SK-MEL-5 (cell line): ENCODE measurements at places on chromosomes 7 and 10.
A peak's percentile ranks its signal among the peaks of the same experiment; 100 is the strongest.

DNA sequence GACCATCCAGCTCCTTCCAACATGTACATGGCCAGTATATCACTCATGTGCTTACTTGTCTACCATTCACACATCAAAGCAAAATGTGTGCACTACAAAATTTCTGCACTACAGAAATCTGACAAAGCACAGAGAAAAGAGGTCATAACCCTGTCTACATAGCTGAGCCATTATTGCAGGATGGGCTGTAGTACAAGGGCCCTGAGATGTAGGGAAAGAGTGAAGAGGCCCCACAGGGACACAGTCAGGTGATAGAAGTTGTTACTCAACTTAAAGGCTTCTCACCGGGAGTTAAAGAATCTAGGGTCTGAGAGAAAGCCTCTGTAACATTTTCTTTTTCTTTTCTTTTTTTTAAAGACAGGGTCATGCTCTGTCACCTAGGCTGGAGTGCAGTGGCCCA, 17.5 kb downstream of the AVPI1 start:
- DNase-seq, result no peak

GRCh38 chr7:38211940-38212339, 33.9 kb downstream of the STARD3NL start:
- DNase-seq, result no peak

- DNase-seq, result no peak
These were observed 42.8 kb upstream of the ZNF32 start for GRCh38 chr10:43691485-43691884.

GRCh38 chr10:97096261-97097083, 89.3 kb downstream of the SLIT1 start:
- no peak for DNase-seq

GRCh38 chr7:151715666-151716315, 161.1 kb downstream of the PRKAG2 start:
- no peak for DNase-seq

- DNase-seq, result no peak
These were observed 29.2 kb downstream of the DLD start for GRCh38 chr7:107920048-107920772.

- no peak for DNase-seq
These were observed 139.5 kb downstream of the SRPK2 start for GRCh38 chr7:105249216-105249615.

DNA sequence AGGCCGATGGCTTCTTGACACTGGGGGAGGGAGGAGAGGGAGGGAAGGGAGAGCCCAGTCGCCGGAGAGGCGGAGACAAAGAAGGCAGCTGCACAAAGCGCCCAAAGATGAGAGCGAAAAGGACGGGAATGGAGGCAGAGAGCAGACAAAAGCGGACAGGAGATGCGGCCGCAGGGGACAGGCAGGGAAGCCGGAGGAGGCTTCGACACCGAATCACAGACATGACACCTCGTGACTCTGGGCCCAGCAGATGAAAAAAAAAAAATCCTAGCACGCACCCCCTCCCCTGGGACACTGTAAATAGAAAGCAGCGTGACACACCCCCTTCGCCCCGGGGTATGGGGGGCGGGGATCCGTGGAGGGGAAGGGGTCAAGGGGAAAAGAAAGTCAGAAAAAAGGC, 976 bp downstream of the NAT16 start:
- peak; percentile 78 for DNase-seq

GRCh38 chr10:75195035-75195763, 15.4 kb upstream of the VDAC2 start:
- peak; percentile 49 for DNase-seq

DNA sequence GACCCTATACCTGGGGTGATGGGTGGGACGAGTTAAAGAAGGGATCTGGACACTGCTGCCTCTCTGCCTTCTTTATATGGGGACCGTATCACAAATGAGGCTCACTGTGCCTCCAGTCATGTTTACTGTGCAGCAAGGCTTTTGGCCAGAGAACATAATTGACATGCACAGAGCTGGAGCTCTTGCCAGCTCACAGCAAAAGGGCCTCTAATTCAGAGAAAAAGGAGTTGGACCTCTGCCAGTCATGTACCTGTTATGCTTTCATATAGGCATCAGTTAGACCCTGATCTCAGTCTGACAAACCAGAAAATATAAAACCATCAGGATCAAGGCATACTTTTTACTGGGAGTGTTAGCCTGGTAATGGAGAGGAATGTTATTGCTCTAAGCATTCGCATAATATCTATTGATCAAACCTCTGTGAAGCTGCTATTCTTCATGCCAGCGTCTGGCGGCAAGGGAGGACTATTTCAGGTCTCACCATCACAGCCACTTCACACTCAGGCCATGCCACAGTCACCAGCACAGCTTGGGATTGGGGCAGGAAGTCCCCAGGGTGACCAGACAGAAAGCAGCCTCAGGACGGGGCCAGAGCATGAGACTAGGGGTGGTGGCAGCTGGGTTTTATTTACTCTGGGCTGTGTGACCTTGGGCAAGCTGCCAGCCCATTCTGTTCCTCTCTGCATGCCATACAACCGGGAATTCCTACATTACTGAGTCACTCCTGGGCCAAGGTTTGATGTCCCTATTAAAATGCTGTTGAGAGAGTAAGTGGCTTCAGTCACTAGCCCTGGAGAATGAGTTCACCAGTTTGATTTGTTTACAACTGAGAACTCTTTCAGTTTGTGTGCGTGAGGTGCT, 90.1 kb downstream of the NPSR1 start:
- peak; percentile 30 for DNase-seq

DNA sequence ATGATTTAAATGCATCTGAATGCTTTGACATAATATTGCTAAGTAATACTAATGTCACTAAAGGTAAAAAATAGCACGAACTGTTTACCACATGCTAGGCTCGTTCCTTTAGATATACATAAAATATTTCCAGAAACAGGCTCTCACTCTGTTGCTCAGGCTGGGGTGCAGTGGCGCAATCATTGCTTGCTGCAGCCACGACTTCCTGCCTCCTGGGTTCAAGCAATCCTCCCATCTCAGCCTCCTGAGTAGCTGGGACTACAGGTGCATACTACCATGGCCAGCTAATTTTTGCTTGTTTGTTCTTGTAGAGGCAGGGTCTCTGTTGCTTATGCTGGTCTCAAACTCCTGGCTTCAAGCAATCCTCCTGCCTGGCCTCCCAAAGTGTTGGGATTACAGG, 183.3 kb downstream of the SGMS1 start:
- no peak for DNase-seq

DNA sequence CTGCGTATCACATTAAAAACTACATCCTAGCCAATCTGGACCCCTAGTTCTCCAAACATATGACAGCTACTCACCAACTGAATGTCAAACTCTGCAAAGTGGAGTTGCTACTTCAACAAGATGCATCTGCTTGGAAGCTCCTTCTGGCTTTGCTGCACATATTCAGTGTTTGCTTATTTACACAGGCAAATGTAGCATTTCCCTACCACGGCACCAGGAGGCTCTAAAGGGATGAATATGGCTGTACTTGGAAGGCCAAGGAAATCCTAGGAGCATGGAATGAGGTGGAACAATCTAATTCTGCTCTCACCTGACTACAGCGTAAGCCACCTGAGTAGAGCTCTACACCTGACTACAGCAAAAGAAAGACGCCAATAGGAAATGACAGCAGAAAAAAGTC, 39.7 kb downstream of the MTPAP start:
- no peak for DNase-seq

DNA sequence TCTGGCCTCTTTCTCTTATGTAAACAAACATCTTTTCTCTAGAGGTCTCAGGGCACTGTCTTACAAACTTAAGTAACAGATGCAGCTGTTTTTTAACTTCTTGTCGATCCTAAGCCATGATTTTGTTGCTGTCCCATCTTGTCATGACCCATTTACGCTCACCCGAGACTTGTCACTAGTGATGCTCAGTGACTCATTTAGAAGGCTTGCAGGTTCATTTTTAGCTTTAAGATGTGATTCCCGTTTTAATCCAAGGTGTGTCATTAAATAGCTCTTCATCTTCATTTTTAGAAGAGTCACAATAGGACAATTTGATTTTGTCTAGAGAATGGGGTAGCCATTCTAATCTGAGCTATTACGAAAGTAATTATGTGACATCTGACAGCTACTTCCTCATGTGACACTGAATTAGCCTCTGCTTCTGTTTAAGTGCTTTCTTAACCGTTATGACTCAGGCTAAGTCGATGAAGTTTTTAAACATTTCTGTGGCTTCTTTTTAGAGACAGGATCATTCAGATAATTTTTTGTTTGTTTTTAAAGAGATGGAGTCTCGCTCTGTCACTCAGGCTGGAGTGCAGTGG, 42.7 kb downstream of the SPDYE5 start:
- DNase-seq, result peak; percentile 64

- DNase-seq, result no peak
These were observed 91.6 kb downstream of the WDR37 start for GRCh38 chr10:1147810-1148209.

DNA sequence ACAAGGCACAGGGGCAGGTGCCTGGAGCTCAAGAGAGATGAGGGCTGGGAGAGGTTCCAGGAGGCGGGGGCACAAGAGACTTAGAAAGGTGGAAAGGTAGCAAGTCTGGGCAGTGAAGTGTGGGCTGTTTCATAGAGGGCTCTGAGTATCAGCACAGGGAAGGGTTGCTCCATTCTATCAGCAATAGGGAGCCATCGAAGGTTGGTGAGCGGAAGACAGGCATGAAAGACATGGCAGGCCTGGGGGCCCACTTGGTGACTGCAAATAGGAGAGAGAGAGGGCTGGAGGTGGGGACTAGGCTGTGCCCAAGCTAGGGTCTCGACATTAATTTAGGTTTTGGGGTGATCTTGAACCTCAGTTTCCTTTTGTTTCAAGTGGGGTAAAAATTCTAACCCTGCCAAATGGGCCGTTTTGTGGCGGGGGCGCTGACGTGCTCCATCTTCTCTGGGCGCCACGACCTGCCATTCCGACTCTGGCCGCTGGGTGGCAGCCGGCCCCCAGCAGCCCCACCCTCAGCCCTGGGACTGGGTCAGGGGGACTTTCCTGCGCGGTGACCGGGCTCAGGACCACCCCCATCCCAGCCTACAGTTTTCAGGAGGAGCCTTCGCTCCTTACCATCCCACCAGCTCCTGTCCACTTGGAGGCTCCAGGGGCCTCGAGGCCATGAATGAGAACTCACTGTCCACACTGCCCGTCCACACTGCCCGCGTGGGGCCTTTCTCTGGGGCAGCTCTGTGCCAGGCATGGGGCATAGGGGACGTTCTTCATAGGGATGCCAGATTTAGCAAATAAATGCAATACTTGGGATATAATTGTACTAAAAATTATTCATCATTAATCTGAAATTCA, 37.2 kb upstream of the PCBD1 start:
- DNase-seq, result peak; percentile 28

GRCh38 chr10:25555865-25556264, 378.2 kb upstream of the MYO3A start:
- peak; percentile 66 for DNase-seq

GRCh38 chr10:14917827-14918226, 36.1 kb downstream of the DCLRE1C start:
- no peak for DNase-seq

GRCh38 chr7:127901895-127902703, 129.1 kb downstream of the LRRC4 start:
- DNase-seq, result no peak

GRCh38 chr7:37666026-37666799, 17.4 kb upstream of the GPR141 start:
- no peak for DNase-seq

DNA sequence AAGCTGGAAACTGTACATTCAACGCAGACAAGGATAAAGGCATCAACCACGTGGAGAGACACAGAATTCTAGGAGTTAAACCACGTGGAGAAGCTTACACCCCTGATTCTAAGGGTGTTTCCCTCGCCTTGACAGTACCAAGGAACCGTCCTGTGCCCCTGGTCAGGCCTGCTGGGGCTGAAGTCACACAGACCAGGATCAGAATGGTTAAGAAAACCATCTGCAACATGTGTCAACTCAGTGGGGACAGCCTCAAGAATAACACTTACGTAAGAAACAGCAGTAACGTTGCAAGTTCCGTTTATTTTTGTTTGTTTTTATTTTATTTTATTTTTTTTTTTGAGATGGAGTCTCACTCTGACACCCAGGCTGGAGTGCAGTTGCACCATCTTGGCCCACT, 55.6 kb downstream of the CHST15 start:
- no peak for DNase-seq

DNA sequence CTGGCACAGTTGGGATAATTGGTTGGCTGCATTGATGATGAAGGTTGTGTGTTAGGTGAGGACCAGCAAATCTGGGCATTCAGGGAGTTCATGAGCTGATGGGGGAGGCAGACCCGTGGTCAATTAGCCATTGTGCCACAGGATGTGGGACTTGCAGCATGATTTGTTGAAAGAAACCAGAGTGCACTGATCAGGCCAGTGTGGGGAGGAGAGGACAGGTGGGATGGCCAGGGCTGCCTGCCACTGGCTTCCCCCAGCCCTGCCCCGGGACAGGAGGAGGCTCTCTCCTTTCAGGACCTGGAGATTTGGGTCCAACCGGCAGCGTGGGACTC, 4.3 kb downstream of the CLIP2 start:
- DNase-seq, result no peak

DNA sequence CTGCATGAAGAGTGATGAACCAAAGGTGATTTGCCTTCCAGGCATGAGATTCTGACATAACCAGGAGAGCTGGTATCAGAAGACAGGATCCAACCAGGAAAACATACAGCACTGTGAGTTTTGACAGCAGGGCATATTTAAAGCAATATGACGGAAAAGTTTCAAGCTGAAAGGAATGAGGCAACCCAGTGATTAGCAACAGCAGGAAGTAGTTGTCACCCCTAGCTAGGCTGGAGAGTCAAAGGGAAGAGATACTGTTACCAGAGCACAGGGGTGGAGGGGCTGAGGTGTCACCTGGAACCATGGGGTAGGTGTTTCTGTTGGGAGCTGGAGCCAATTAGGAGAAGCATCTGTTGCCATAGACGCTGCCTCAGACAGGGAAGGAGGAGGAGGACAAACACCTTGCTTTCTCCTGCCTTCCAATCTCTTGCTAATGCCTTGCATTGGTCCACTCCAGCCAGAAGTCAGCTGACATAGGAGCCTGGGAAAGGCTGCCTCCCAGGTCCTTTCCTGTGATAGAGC, 125.4 kb upstream of the SORCS3 start:
- no peak for DNase-seq

DNA sequence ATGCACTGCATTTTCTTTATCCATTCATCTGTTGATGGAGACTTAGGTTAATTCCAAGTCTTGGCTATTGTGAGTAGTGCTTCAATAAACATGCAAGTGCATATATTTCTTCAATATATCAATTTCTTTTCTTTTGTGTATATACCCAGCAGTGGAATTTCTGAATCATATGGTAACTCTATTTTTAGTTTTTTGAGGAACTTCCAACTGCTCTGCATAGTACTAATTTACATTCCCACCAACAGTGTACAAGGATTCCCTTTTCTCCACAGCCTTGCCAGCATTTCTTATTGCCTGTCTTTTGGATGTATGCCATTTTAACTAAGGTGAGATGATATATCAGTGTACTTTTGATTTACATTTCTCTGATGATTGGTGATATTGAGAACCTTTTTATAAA, 145.2 kb downstream of the LYZL1 start:
- no peak for DNase-seq
